Hematopoietic multipotent progenitor cell treated with erythropoietin and hydrocortisone succinate and interleukin-3 and kit ligand, for 8 days (in vitro differentiated cells): ENCODE measurements at places on chromosomes 5 and 9.

- DNase-seq = no peak
These were observed 95.1 kb upstream of the DNAH5 start for GRCh38 chr5:14039576-14039975.

DNA sequence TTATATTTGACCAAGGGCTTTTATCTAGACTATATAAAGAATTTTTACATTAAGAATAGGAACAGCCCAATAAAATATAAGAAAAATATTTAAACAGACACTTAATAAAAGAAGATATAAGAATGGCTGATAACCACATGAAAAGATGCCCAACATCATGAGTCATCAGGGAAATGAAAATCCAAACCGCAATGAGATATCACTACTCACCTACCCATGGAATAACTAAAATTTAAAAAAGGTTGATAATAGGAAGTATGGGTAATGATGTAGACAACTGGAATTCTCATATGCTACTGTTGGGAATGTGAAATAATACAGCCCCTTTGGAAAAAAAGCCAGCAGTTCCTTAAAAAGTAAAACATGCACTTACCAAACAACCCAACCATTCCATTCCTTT lies 206.9 kb upstream of the PCSK5 start:
- DNase-seq = no peak

DNA sequence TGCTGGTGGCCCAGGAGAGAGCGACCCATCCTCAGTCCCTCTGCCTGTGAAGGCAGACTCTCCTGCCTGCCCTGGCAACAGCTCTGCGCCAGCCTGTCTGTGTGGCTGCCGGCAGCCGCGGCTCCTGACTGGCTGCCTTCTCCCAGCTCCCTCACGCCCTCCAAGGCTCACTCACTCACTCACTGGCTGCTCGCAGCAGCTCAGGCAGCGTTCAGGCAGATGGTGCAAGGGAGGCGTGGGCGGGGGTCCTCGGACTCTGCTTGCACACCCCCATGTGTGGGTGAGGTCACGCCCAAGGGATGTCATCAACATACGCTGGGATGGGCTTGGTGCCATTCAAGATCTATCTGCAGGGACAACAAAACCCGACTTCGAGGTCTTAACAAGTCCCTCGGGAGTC lies 66.7 kb downstream of the DAB2IP start:
- DNase-seq = no peak

DNA sequence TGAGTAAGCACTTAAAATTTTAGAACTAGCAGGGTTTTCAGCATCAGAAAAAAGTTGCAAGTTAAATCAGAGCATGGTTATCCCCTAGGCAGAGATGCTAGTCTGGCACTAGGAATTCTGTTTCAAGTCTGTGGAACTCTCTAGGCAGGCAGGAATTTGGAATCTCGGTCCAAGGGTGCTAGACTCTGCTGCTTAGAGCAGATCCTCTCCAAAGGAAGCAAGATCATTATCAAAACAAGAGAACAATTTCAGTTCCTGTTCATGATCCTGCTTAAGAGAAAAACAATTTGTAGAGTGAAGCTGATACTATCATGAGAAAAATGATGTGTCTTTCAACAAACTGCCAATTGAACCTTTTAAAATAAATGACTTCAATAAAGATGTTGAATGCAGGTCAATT lies 420.7 kb downstream of the KIF4B start:
- DNase-seq = no peak

GRCh38 chr5:175551266-175551665 lies 72.9 kb downstream of the SFXN1 start:
- DNase-seq = no peak
